ENCODE measurements at places on chromosomes 3 and 15.
A peak's percentile ranks its signal among the peaks of the same experiment; 100 is the strongest.

GRCh38 chr3:22704571-22705354 lies 498.4 kb upstream of the UBE2E2 start:
- DNase-seq: no peak

- peak; percentile 83 for DNase-seq
Measured at GRCh38 chr3:124277144-124277890, 285.4 kb upstream of the ROPN1 start.

DNA sequence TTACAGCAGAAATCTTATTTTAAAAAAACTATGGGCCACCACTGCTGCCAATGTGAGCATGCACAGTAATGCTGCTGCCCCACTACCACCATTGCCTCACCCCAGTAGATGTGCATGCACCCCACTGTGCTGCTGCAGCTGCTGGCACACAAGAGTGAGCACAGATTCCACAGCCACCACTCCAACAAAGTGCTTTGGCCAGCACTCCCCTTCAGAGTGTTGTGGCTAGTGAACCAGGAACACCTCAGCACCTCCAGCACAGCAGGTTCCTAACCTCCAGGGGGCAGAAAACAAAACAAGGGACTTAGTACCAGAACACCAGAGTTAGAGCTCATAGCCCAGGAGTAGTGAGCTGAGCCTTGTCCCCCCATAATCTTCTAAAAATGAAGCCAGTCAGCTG lies 629.6 kb downstream of the PYDC2 start:
- no peak for DNase-seq

DNA sequence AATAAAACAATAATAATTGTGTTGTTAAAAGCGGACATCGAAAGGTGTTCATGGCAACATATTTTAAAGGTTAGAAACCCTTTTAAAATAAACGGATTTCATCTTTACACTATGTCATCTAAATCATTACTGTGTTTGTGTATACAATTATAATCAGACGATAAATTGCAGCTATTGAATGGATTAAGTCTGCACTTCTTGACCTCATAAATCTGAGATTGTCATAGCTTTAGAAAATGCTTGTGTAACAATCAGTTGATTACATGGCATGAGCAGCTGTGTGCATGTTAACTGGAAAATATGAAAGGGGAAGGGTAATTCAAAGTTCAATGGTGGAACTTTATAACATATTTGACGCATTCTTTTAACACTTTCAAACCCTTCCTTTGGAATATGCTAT lies 152.4 kb upstream of the MDFIC2 start:
- DNase-seq: no peak

- no peak for DNase-seq
Measured at GRCh38 chr3:167712445-167712844, 22.2 kb downstream of the PDCD10 start.

DNA sequence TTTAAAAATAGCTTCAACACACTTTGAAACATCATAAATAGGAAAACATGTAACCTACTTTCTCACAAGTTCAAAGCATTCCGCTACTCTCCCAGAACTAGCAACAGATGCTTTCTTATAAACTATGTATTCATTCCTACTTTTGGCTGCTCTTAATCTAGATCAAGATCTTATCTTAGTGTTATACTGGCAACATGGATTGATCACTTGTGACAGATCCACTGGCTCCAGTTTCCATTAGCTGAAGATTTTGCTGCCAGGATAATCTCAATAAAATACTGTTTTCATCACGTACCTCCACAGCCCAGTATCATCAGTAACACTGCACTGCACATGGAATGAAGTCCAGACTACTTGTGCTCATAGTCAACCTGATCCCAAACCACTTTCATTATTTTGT lies 491.7 kb upstream of the AGTR1 start:
- DNase-seq: no peak

GRCh38 chr3:64667138-64667537 lies 20.7 kb downstream of the ADAMTS9 start:
- DNase-seq: no peak

DNA sequence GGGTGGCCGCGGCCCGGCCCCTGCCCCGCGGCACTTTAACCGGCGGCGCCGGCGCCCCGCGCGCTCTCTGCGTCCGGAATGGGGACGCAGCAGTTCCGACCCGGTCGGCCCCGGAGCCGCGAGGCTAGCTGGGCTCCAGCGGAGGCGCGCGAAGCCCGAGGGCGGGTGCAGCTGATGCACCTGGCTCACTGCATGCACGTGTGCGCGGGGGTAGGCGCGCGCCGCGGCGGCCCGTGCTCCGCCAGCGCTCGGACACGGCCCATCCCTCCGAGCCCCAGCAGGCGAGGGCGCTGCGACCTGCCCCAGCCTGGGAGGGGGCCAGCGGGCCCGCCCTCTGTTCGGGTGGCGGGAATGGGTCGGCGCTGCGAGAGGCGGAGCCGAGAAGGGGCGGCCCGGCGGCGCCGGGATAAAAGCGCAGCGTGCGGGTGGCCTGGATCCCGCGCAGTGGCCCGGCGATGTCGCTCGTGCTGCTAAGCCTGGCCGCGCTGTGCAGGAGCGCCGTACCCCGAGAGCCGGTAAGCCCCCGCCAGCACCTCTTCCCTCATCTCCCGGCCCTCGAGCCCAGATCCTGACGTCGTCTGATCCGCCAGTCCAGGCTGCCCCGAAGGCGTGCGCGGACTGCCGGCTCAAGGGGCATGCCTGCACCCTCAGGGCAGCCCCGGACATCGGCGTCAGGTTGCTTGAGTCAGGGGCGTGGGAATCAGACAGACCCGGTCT lies at the start of the genes CHDH and IL17RB:
TSS of gene CHDH (minus strand) at position 286 of the 717 bp plus-strand sequence. CDS start 22,411 bp downstream, outside the sequence.
TSS of gene IL17RB (plus strand) at position 435 of the 717 bp plus-strand sequence. CDS start at position 456, 21 bp downstream.
- DNase-seq: no peak

DNA sequence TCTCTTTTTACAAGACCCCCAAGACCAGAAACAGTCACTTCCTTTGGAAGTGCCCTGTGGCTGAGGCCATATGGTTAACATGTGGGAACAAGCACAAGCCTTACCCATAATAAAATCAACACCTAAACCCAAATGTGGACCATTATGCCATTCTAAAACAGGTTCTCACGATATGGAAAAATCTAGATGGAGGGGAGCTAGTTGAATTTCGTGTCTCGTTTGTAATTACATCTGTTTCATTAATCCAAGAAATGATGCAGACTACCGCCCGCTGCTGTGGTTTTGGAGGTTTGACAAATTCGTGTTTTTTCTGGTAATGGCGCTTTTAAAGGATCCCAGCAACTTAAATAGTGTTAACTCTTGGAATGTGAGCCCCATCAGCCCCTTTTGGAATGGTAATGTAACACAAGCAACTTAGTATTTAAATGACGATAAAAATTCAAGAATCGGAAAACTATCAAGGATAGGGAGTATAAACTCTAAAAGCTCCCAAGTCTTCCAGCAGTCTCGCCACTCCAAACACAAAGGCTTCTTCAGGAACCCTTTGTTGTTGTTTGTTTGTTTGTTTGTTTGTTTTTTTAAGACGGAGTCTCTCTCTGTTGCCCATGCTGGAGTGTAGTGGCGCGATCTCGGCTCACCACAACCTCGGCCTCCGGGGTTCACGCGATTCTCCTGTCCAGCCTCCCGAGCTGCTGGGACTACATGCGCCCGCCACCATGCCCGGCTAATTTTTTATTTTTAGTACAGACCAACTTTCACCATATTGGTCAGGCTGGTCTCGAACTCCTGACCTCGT lies 1.1 kb downstream of the CNBP start:
- DNase-seq: no peak

- no peak for DNase-seq
Measured at GRCh38 chr3:182241196-182241765, 529.6 kb downstream of the SOX2 start.

- DNase-seq: no peak
Measured at GRCh38 chr3:61820306-61820992, 259.1 kb downstream of the PTPRG start.

- no peak for DNase-seq
Measured at GRCh38 chr3:94076055-94076454, 13.2 kb downstream of the NSUN3 start.
